ACHN (cell line): ENCODE measurements at places on chromosomes 2 and 18.

DNA sequence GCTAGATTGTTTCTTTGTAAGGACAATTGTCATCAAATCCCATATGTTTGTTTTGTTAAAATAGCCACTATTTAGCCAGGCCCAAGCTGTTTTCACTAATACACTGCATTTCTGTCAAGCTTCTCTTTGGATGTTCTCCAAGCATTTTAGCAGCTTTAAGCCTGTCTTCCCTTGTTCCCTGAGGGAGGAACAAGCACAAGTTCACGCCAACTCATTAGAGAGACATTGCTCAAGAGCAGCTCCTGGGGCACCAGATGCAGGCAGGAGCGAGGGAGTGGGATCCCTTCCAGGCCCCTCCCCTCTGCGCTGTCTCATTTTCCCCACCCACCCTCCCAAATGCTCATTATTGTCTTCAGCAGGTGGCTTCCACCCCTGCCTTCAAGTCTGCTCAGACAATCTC is 32.6 kb upstream of the PPP3R1 start:
- DNase-seq, result no peak

DNA sequence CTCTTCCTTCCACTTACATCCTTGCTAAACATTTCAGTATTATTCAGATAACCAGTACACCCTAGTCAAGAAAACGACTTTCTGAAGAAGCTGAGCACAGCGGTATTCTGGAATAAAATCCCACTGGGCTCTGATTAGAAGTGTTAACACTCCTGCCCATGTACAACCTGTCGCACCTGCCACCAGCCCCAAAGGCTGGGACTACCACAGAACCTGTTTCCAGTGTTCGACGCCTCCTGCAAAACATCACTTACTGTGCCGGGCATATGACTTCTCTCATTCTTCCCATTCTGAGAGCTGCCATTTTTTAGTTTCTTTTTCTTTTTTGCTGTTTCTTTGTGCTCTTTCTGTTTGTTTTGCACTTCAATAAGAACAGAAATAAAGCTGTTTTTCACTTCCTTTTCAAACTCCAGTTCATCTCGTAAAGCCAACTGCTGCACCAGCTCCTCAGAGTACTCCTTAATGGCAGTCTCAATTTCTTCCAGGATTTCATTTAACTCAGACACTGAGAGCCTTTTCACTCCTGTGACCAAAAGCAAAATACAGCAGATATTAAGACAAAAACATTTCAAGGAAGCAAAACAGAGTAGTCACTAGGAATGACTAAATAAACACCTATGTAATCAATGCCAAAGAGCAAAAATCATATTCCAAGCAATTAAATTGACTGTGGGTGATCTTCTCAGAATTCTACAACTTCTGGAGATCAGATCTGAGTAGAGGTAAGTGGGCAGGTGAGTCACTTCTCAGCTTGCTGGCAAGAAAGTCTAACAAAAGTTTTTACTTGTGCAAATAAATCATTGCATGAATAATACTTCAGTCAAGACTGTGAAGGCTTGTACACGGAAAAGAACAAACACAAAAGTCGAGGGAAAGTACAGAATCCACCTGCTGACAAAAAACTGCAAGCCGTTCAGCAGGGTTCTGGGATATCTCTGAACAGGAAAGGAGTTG is 19.3 kb downstream of the FEZ2 start:
- no peak for DNase-seq

DNA sequence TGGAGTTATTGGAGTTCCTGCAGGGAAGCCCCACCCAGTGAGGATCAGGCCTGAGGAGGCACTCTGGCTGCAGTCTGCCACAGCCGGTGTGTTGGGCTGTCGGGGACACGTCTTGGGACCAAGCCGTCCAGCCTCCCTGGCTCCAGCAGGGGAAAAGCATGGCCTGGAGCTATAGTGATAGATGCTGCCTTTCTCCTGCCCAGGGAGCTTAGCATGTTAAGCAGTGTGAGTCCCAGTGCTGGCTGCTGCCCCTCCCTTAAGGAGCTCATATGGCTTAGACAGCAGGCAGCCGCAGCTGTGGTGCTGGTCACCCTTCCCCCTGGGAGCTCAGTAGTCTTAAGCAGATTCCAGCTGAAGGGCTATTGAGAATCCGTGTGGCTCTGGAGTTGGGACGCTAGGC is 78.9 kb downstream of the CERS6 start:
- DNase-seq, result no peak

DNA sequence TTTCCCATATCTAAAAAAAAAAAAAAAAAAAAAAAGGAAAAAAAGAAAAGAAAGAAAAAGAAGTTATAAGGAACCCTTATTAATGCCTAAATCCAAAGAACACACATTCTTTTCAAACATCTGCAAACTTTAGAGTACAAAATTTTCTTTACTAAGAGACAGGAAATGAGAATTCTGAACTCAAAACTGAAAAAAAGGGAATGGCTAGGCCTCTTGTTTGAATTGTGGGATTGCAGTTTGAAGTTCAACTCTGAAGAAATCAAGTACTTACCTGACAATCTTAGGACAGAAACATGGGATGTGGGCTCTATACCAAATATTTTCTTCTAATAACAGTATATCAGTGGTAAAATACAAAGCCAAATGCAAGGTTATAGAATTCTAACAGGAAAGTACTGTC is 118.1 kb upstream of the ITGB6 start:
- no peak for DNase-seq

GRCh38 chr2:160835166-160835565 is 325.1 kb upstream of the TANK start:
- no peak for DNase-seq
